ENCODE measurements at places on chromosomes 5 and 9. TPM values are rescaled to one million over a fixed set of nuclear protein-coding genes. Genes with fewer than 3 reads are reported as not detected.

IGFBPL1 gene
- not detected for total RNA-seq

N4BP3 gene
- 2.0 TPM for total RNA-seq

GLIPR2 gene
- 18.9 TPM for total RNA-seq

PARP8 gene
- 177 TPM for total RNA-seq

DNM1 gene
- total RNA-seq = 1.4 TPM

KCNV2 gene
- total RNA-seq = not detected

PCDHGA3 gene
- total RNA-seq = 0.26 TPM

PLEKHG4B gene
- total RNA-seq = not detected

PCDHGA2 gene
- 0.23 TPM for total RNA-seq

Data from CD4-positive, alpha-beta memory T cell (primary cell).